K562 (cell line): ENCODE measurements at places on chromosomes 16 and 17. TPM values are rescaled to one million over a fixed set of nuclear protein-coding genes. Genes with fewer than 3 reads are reported as not detected.

DNA sequence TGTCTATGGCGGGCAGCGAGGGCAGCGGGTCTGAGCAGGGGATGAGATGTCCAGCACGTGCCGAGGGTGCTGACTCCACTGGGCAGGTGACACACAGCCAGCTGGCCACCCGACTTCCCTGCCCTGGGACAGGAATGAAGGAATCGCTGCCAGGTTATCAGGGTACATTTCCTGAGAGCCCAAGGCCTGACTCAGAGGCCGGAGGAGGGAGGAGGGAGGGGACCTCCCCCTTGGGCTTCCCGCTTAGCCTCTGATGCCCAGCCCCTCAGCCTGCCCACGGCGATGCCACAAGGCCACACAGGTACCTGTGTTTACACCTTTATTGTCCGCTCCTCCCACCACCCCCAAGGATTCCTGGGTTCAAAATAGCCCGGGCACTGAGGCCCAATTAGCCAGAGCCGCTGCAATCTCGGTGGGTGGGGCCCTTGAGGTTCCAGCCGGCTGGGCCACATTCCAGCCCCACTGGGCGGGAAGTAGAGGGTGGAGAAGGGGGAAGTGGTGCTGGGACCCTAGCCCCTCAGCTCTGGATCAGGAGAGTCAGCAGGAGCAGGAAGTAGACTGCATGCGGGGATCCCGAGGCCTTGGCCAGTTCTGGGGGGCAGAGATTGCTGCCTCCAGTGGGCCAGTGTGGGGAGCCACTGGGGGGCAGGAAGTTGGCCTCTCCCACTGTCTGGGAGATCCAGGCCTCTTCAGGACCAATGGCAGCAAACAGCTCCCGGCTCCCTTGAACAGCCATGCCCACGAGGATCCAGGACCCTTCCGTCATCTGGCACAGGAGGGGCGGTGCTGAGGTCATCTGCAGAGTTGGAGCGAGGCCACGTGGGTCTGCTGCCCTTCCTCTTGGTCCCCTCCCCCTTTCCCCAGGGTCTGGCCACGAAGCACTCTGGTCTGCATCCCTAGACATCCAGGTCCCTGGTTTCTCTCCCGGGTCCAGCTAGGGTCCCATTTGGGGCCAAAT is 3.4 kb upstream of the PRSS8 start:
- peaks cover 37% of the 10 kb centered on the region for H3K4me1 ChIP-seq
- H3K27ac ChIP-seq = no peak overlapping the region
- no peak overlapping the region for H3K4me3 ChIP-seq
- no peaks in the 10 kb centered on the region for H3K36me3 ChIP-seq
- H3K27me3 ChIP-seq = no peaks in the 10 kb centered on the region
- DNase-seq = no peak

DNA sequence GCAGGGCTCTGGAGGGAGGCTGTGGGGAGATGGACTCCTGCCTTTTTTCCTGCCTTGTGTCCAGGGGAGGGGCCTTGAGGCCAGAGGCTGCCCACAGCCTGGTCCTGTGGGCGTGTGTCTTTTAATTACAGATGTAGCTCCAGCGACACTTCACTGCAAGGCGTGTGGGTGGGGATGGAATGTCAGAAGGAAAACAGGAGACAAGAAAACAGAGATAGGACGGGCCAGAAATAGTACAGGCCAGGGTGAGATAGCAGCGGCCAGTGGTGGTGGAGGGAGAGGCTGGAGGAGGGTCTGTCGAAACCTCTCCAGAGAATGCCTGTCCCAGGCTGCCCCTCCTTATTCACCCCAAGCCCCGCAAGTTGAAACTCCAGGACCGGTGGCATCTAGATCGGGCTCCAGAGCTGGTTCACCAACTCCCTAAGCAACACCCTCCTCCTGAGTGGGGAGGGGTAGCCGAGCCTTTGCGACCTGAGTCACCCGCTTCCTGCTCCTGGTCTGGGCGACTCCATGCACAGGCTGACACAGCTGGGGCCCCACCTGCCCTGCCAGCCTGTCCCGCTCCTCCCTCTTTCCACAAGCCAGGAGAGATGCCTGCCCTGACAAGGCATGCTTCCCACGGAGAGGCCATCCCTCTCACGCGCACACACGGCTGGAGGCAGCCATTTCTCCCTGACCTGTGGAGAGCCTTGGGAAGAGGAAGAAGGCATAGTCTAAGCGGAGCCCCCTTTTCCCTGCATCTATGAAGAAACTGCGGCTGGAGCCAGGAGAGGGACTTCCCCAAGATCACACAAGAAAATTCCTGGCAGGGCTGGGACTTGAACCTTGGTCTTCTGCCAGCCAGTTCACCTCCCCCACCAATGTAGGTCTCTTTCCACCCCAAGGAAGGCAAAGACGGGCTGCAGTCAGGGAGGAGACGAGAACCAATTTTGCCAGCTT is 6.6 kb upstream of the JUP start:
- H3K36me3 ChIP-seq = no peaks in the 10 kb centered on the region
- peak overlapping the region; percentile 90 for H3K27ac ChIP-seq
- peak overlapping the region; percentile 23 for H3K4me3 ChIP-seq
- DNase-seq = peak; percentile 77
- no peaks in the 10 kb centered on the region for H3K27me3 ChIP-seq

GRCh38 chr17:42253578-42253977 is 22.6 kb downstream of the STAT5B start:
- peaks cover 30% of the 10 kb centered on the region for H3K4me1 ChIP-seq
- DNase-seq = no peak
- peak overlapping the region; percentile 54; the same call in 1 of the 3 replicates for H3K27ac ChIP-seq
- H3K36me3 ChIP-seq = peaks cover 11% of the 10 kb centered on the region; the same call in 2 of the 3 replicates

GRCh38 chr17:7367083-7367482 is 12.1 kb downstream of the TMEM95 start:
- H3K4me1 ChIP-seq = no peaks in the 10 kb centered on the region
- no peaks in the 10 kb centered on the region for H3K36me3 ChIP-seq
- peaks cover 3% of the 10 kb centered on the region; the same call in 1 of the 3 replicates for H3K27me3 ChIP-seq
- H3K4me3 ChIP-seq = no peak overlapping the region

Gene ACAP1
- 7.4 and 8.5 TPM in 2 replicates for total RNA-seq

Gene CLEC18C
- total RNA-seq = 0.62 and 0.89 TPM in 2 replicates

- no peak overlapping the region for H3K27ac ChIP-seq
- no peaks in the 10 kb centered on the region; the same call in 2 of the 3 replicates for H3K36me3 ChIP-seq
- H3K27me3 ChIP-seq = peaks cover 10% of the 10 kb centered on the region; the same call in 1 of the 2 replicates
- no peak overlapping the region for H3K4me3 ChIP-seq
- no peak for DNase-seq
Observed at GRCh38 chr16:57863434-57864160, 61.3 kb upstream of the KIFC3 start.

Gene TMEM88
- total RNA-seq = 1.0 and 1.4 TPM in 2 replicates

- H3K27me3 ChIP-seq = no peaks in the 10 kb centered on the region
- peak overlapping the region; percentile 92 for H3K27ac ChIP-seq
- peaks cover 6% of the 10 kb centered on the region; the same call in 2 of the 3 replicates for H3K36me3 ChIP-seq
- no peak overlapping the region for H3K4me3 ChIP-seq
- no peak for DNase-seq
Observed at GRCh38 chr17:27570578-27570914, 60.4 kb upstream of the LGALS9 start.
